Smooth muscle cell of the brain vasculature (primary cell): ENCODE measurements at places on chromosomes 3 and 15.

GRCh38 chr3:15007681-15008141 lies 57.4 kb downstream of the MRPS25 start:
- no peak for DNase-seq

- no peak for DNase-seq
These were observed 457.6 kb downstream of the PDCD6IP start for GRCh38 chr3:34256021-34256420.

DNA sequence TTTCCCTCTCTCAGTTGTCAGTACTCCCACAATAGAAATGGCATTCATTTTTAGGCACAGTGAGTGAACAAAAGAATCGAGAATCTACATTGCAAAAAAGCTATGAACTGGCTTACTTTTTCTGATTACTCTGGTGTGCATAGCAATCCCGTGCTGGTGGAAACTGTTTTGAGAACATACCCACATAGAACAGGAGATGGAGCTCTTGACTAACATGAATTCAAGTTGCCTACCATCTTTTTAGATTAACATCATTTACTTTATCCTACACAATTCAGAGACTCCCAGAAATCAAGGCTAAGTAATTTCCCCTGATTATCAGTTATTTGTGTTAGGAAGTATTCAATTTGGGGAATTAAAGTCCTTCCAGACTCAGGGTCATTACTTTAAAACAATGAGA lies 326.6 kb downstream of the ARPP21 start:
- DNase-seq: peak; percentile 28

DNA sequence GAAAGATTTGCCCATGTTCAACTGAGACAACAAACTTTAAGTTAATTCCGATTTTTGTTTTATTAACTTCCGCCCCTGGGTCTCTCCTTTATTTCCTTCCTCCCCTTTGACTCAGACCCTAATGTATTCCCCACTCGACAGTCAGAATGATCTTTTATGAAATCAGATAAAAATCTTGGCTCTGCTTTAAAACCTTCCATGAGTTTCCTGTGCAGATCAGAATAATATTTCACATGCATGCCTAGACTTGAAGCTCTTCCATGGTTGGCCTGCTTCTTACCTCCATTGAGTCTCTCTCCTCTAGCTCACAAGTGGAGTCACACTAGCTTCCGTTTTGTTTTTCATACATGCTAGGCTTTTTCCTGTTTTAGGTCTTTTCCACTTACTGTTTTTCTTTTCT lies 116.8 kb upstream of the SPATA16 start:
- no peak for DNase-seq

- no peak for DNase-seq
These were observed 535.1 kb downstream of the NLGN1 start for GRCh38 chr3:173932624-173933023.

DNA sequence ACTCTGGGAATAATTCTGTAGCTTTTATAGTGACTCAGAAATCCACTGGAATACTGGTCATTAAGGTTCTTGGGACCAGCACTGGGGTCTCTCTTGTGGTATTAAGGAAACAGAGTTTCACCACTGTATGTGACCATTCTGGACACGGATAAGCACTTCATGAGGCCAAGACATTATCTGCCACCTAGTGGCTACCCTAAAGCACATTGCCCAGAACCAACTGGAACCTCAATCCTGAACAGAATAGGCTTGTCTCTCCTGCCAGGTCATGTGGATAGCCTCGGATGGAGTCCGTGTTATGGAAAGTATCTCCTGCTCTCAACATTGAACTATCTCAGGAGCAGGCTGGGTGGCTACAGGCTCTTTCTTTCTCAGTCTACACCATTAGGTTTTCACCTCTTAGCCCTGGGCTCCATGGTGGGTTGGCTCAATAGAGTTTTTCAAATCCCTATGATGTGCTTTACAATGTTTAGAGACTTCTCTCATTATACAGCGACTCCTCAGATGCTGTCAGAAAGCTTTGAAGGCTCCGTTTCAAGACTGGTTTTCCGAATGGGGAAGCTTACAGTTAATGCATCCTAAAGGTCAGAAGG lies 167.6 kb upstream of the ST8SIA2 start:
- no peak for DNase-seq
